CD4-positive, alpha-beta T cell treated with Interleukin-2 at 100 ng/mL for 4 hours (primary cell): ENCODE measurements at places on chromosomes 5 and 9.

DNA sequence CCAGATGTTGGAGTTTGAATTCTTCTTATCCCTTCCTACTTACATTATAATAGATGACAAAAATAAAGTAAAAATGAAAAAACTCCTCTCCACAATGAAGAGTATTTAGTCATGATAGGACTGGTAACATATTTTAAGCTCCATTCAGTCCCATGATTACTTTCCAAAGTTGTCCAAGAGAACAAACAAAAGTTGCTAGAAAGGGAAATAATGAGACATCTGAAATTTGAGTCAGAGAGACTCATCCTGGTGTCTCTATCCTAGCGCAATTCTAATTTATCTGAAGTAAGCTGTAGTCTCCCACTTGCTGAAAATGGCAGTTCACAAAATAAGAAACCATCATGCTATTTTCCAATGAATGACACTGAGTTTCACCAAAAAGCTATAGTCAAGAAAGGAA, 152.2 kb downstream of the BNC2 start:
- DNase-seq = no peak

GRCh38 chr9:92444841-92445240, 20.6 kb upstream of the OMD start:
- DNase-seq = no peak

GRCh38 chr5:181212934-181213333, 7.9 kb upstream of the TRIM7 start:
- no peak for DNase-seq

DNA sequence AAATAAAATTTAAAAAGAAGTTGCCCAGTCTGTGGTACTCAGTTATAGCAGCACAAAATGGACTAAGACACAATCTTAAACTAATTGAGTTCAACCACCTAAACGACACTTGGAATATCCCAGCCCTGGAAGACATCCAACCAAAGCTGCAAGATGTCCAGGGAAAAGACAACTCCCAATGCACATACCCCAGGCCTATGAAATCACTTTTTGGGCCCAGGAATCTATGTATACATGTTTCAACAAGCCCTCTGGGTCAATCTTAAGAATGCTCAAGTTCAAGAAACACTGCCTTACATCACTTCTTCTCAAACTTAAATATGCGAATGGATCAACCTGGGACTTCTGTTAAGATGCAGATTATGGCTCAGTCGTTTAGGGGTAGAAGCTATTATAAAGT, 148.6 kb downstream of the ELAVL2 start:
- no peak for DNase-seq

- DNase-seq = no peak
Measured at GRCh38 chr5:98365126-98365525, 408.3 kb upstream of the RGMB start.

DNA sequence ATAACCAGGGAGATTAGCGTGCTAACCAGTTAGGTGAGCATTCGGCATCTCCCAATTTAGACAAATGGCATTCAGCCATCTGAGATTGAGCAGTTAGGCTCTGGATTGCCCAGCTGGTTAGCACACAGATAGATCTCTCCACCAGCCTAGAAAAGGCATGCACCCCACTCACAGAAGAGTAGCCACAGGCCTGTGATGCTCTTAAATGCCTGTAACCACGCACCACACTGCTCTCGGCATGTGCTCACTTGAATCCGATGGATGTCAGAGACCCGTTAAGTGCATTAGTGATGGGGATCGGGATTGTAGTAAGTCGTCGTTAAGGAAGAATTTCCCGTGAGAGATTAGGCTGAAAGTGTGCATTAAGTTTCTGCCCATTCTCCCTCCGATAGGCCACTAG, 23.0 kb downstream of the MARCHF6 start:
- no peak for DNase-seq

DNA sequence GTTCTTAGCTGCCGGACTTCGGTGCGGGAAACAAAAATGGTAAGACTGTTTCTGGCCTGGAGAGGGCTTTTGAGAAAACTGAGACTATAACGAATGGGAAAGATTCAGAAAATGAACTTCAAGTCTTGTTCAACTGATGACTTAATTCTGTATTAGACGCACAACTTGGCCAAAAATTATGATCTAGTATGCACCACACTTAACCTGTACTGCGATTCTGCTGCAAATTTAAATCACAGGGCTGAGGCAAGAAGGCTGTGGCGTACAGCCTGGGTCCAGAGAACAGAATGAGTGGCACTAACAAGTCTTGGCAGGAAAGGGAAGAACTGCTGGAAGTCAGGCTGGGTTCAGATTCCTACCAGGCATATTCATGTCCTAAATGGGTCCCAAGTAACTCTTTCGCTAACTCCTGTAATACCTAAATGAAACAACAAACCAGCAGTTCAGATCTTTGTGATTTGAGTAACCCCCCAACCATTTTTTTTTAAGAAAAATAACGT, 781 bp upstream of the COL23A1 start:
- DNase-seq = no peak

DNA sequence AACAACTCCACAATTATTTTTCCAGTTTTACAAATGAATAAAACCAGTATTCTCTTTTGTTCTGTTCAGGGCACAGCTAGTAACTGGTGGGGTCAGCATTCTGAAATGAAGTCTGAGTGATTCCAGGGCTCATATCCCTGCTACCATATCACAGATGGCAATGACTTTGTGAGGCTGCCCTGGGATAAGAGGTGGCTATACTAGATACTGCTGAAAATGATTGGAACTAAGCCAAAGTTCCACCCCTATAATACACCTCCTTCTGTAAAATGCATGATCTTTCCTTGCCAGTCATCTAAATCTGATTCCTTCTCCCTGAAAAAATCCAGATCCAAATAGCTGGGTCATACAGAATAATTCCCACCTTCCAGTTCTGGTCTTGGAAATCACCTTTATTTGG, 14.4 kb downstream of the SLC25A51 start:
- DNase-seq = no peak

- no peak for DNase-seq
Measured at GRCh38 chr9:114050226-114050568, 27.9 kb downstream of the AMBP start.
